ENCODE measurements at places on chromosomes 6 and 20.

- DNase-seq, result no peak
These were observed 104.3 kb downstream of the ADGRG6 start for GRCh38 chr6:142406131-142406530.

DNA sequence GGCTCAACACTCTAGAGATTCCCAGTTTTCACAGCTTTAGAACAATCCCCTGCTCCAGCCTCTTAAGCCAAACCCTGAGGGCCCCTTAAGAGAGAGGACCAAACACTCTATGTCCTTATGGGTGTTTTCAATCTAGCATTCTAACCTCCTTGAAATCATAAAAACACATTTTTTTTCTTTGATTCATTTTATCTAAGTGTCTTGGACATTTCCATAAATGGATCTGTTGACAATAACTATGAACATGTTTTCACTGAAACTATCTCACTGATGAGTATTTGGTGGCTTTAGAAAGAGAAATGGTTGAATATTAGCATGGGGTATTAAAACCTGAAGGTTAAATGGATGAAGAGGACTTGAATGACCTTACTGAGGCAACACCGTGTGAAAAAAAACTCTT lies 27.6 kb upstream of the PDE7B start:
- no peak for DNase-seq

DNA sequence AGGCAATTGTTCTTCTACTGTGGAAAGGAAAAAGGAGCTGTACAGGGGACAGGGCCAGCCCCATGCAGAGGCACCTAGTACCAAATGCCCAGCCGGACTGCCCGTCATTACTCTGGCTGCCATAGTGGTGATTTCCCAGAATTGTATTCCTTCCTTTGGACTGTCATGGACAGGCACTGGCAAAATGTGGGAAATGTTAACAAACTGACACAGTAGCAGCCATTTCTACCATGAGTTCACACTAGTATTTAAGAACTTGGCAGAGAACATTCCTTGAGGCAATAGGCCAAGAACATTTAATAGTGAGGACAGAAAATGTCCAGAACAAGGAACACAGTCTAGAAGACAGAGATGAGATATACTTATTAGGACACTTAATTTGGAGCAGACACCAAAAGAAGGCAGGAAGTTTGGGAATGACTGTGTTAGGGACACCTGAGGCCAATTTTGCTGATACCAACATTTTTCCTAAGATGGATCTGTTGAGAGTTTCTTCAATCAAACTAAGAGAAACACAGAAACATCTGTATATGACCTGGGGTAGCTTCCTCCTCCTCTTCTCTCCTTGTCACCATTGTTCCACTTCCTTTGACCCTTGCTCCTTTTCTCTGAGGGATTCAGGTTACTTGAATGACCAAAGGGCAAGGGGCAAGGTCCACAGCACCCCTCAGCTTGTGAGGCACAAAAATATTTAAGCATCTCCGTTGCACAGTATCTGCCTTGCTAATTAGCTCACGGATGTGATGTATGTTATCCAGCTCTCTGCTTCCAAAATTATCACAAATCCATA lies 14.9 kb downstream of the ADTRP start:
- DNase-seq, result no peak

GRCh38 chr20:24855848-24856247 lies 93.2 kb upstream of the CST7 start:
- no peak for DNase-seq

- DNase-seq, result no peak
These were observed 9.3 kb downstream of the ULBP2 start for GRCh38 chr6:149951096-149951495.

DNA sequence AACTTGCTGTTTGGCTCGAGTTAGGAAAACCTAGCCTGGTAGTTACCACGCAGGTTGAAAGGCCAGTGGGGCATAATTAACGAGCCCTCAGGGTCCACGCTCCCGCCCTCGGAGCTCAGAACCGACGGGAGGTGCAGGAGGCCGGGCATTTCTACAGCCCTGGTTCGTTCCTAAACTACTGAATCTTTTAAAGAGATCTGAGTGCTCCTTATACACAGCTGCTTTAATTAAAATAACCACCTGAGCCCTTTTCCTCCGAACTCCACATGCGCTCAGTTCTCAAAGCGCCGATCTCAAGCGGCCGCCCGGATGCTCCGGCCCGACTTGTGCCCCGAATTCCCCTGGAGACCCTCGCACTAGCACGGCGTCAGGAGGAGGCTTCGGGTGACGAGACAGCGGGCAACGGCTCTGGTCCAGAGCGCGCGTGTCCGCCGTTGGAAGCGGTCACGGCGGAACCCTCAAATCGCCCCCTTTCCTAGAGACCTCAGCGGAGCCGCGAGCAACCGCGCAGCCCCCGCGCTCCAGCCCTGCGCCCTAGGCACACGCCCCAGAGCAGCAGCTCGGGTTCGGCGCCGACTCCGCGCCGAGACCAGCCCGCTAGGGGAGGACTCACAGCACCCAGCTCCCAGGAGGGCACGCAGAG lies 397 bp downstream of the WDR27 start:
- no peak for DNase-seq

DNA sequence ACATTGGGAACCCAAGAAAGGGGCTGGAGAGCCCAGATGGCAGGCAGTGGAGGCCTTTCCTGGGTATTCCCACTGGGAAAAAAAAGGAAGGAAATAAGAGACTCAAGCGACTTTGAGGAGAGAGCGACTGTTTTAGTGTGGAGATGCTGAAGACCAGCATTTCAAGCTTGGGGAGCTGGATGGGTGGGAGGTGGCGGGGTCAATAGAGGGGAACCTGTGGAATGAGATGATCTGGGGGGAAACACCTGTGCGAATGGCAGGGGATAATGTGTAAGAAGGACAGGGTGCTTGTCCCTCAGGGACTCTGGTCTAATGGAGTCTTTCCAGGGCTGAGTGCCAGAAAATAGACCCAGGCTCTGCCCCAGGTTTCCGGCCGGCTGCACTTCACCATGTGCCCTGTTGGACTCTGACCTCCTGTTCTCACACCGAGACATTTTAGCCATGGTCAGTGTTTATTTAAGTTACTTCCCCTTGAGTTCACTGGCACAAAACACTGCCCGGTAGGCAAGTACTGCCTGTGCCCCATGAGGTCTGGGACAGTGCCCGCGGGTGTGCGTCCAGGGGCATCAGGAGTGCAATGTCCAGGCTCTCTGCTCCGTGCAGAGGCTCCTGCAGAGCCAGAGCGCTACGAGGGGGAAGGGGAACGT lies 50.4 kb upstream of the NKX2-2 start:
- DNase-seq, result no peak

DNA sequence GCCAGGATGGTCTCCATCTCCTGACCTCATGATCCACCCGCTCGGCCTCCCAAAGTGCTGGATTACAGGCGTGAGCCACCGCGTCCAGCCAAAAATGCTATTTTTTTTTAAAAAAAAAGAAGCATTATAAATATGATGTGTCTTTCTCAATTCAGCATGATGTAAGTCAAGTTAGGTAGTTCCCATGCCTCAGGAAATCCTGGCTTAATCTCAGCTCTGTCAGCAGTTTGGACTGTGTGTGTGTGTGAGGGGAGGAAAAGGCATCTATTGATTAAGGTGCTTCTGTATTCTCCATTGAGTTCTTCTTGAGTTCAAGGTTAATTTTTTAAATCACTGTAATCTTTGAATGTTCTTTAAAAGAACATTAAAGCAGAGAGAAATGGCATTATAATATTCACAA lies 51.5 kb downstream of the GMDS start:
- no peak for DNase-seq

- no peak for DNase-seq
These were observed 24.2 kb upstream of the SGK1 start for GRCh38 chr6:134341999-134342567.

- no peak for DNase-seq
These were observed 74.7 kb upstream of the NOX3 start for GRCh38 chr6:155530219-155530834.

GRCh38 chr6:24481449-24481848 lies 7.9 kb downstream of the GPLD1 start:
- DNase-seq, result no peak
